T-helper 2 cell (primary cell): ENCODE measurements at places on chromosomes 5 and 9.
A peak's percentile ranks its signal among the peaks of the same experiment; 100 is the strongest.

DNA sequence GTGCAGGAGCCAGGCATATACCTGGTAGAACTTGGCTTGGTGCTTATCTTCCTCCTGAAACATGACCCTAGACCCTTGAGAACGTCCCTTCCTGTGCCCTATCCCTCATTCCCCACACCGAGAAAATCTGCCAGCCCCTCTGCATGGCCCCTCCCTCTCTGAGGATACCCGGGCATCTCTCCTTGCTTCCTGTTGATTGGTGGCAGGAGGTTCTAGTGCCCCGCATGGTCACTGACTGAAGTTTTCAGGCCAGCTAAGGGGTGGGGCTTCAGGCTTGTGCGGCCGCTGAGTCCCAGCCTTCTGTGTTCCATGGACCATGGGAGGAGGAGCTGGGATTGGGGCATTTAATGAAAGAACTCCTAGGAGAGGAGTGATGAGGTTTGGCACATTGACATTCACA lies 22.8 kb downstream of the IGIP start:
- no peak for DNase-seq

- DNase-seq = no peak
These were observed 421.9 kb upstream of the KCNN2 start for GRCh38 chr5:113939988-113940387.

- DNase-seq = peak; percentile 66
These were observed 27.9 kb upstream of the MGAT1 start for GRCh38 chr5:180830253-180831138.

DNA sequence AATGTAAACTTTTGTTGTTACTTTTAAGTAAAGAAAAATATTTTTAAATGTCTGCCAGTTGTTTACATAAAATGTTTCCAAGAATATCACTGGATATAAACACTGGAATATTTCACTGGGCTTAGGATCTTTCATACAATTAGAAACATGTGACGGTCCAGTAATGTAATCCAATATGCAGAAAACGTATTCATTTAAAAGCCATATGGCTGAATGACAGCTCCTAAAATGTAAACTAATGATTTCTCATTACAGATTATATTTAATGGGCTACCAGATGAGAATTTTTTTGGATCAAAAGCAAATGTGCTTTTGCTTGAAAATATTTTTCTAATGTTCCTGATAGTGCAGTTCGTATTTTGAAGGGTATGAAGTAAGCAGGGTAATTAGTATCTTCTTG lies 124.3 kb downstream of the TTC39B start:
- no peak for DNase-seq

GRCh38 chr9:15469862-15470261 lies 40.9 kb downstream of the PSIP1 start:
- no peak for DNase-seq

- DNase-seq = no peak
These were observed 145.5 kb upstream of the SLC24A2 start for GRCh38 chr9:19934301-19934871.

DNA sequence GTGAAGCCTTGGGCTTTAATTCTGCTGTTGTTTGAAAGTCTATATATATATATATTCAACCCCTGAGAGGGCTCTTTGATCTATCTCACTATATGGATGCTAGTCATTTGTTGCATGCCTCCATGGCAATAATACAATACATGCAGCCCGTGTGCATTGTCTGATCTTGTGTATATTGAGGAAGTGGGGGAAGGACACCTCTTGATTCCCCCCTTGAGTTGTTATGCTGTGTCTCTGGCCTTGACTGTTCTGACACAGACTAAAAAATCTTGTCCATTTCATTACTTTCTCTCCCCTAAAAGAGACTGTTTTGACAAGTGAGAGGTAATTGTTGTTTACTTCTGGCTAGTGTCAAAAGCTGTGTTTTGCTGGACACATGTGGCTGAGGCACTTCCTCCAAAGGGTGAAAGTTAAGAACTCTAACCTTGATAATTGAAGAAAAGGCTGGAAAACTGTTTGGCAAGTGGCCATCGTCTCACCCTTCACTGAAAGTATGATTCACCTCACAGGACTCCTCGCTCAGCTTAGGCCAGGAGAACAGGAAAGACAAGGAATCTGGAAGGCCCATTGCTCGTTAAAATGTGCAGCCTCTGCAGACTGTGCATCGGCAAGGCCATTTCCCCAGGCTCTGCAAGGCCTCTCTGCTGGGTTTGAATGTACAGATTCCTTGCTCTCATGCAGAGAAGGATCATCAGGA lies 304.0 kb downstream of the PRELID2 start:
- DNase-seq = no peak

DNA sequence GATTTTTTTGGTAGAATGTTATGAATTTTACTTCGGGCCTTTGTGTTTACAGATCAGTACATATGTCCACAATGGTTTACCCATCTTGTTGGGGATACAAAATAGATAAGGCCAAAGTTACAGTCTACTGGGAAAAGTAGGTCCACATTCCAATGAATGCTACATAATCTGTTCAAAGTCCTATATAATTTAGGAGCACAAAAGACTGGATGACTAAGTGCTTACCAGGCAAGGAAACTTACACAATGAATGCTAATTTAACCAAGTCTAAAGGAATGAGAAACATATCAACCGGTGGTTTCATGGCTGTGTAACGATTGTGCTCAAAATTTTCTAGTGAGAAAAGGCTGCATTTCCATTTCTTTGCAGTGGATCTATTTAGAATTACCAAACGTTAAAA lies 97.4 kb upstream of the TRPM3 start:
- no peak for DNase-seq

DNA sequence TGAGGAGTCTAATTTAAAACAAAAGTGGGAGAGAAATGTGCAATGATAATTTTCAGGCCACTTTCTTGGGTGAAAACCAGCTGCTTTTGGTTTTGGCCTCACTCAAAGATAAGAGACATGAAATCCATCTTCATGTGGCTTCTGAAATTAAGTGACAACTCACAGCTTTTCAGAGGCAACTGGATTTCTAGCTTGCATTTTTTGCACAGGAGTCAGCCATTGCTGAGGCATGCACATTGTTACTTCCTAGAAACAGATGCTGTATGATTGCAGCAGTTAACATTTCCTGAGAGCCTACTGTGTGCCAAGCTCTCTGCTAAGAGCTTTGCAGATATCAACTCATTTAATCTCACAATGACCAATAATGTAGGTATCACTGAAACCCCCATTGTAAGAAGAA lies 562.6 kb downstream of the NR2F1-AS1 start:
- no peak for DNase-seq

GRCh38 chr9:70542311-70542931 lies 128.0 kb upstream of the KLF9 start:
- DNase-seq = no peak

GRCh38 chr5:135873831-135874230 lies 21.8 kb downstream of the IL9 start:
- DNase-seq = no peak

DNA sequence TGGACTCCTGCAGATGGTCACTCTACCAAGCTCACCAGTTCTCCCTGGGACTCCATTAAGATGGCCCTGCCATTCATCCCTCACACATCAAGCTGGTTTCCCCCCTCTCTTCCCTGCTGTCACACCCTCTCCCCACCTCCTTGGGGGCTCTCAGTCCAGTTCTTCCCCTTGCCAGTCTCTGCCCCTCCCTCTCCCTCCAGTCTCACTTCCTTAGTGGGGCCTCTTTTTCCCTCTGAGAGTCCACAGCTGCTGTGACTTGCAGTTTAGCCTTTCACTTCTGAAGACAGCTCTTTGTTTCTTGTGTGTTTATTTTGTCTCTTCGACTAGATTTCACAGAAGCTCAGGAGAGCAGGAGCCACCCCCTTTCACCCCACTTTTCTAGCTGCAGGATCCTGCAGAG lies 10.5 kb downstream of the DOCK2 start:
- no peak for DNase-seq

GRCh38 chr5:144460600-144460999 lies 289.9 kb downstream of the KCTD16 start:
- no peak for DNase-seq

GRCh38 chr9:107439991-107440456 lies 49.5 kb downstream of the KLF4 start:
- DNase-seq = no peak

DNA sequence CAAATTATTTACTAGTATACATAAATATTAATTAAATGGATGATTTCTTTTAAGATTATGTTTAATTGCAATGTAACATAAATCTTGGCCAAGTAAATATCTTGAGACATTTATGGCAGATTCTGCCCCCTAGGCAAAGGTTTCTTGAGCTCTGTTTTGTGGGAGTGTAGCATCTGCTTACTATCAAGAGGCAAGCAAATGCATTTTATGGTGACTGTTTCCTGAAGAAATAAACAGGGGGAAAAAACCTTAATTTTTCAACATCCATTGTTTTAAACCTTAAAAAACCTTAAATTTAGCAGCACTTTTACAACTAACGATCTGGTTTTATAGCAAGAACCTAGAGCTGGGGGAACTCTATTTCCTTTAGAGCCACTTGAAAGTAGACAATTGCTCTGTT lies 25.7 kb upstream of the FREM1 start:
- DNase-seq = no peak

- no peak for DNase-seq
These were observed 92.9 kb upstream of the PTPN3 start for GRCh38 chr9:109590966-109591365.

DNA sequence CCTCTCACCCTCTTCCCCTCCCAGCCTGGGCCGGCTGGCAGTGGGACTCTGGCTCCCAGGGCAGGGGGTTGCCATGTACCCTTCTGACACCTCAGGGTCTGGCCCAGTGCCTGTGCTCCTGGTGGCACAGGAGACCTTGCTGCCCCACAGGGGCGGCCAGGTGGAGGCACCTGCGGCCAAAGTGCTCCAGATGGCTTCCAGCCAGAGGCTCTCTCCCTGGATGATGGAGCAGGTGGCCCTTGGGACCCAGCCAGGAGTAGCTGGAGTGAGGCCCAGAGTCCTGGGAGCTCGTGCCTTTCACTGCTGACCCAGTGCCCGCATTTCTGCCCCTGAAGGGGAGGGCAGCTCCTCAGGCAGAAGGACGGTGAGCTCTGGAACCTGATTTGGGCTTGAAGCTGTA lies 87.3 kb downstream of the NTNG2 start:
- DNase-seq = no peak

DNA sequence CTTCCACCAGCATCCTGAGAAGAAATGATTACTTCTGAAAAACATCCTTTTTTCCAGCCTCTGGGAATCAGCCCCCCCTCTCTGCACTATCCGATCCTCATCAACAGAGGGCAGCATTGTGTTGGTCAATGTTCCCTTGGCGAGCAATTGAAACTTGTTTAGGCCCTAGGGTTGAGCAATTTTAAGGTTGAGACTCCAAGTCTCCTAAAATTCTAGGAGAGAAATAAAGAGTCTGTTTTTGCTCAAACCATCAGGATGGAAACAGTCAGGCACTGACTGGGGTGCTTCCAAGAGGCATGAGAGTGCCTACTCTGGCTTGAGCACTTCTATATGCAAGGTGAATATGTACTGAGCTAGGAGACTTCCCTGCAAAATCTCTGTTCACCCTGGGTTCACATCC lies 12.4 kb upstream of the CYFIP2 start:
- no peak for DNase-seq

GRCh38 chr5:110055302-110055701 lies 365.6 kb downstream of the MAN2A1 start:
- DNase-seq = no peak

GRCh38 chr5:166595274-166595951 lies 1696.0 kb upstream of the WWC1 start:
- DNase-seq = no peak

GRCh38 chr9:20564650-20565049 lies 57.6 kb downstream of the MLLT3 start:
- DNase-seq = no peak

- DNase-seq = no peak
These were observed 312.5 kb downstream of the PSAT1 start for GRCh38 chr9:78609450-78609849.

DNA sequence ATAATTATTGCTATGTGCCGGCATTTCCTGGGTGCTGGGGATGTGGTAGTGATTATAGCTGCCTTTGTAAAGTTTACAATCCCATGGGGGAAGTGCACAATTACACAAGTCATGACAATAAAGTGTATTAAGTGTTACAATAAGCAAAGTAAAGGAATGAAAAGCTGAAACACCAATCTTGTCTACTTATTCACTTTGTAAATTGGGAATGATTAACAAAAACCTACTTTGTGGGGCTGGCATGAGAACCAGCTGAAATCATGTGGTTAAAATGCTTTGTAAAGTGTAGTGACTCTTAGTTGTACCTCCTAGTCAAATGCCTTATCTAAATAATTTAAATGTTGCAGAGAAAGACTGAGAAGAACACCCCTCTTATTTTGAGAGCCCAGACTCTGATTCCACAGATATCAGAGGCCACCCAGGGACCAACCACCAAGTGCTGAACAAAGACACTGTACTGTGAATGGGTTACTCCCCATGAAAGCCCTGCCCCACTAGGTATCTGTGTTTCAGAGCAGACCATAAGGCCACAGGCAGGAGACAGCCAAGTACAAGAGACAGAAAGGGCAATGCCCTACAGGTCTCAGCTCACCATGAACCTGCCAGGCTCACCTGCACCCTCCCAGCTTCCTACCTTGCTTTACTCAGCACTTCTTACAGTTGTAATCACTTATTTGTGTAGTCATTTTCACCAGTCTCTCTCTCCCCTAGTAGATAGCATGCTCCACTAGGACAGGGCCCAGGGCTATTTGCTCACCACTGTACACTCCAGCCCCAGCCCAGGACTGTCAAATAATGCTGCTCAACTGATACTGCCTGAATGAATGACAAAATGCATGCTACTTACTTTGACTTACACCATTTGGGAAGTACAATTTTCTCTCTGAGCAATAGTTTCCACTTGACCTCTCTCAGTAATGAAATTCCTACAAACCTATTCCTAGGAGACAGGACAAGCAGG lies 101.6 kb upstream of the APC start:
- no peak for DNase-seq

DNA sequence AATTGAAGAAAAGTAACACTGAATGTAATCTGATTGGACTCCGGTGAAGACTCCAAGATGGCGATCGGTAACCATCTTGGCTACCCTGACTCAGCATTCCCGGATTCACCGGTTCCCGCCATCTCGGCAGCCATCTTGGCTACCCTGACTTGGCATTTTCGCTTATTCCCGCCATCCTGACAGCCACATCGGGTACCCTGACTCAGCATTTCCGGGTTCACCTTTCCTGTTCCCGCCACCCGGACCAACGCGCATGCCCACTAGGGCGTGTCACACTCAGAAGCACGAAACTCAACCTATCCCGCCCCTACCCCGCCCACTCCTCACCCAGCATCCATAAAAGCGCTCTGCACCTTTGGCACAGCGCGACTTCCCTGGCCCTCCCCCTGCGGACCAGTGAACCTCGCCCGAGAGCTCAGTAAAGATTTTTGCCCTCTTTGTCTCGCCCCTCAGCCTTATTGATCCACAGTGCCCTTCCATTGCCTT lies 17.2 kb downstream of the SPTLC1 start:
- peak; percentile 65 for DNase-seq

- no peak for DNase-seq
These were observed 2.6 kb downstream of the SLC31A1 start for GRCh38 chr9:113223963-113224362.

- no peak for DNase-seq
These were observed 212.9 kb upstream of the RASA1 start for GRCh38 chr5:87054821-87055220.

- no peak for DNase-seq
These were observed 25.9 kb upstream of the BOD1 start for GRCh38 chr5:173642191-173642816.
